SK-N-SH (cell line): ENCODE measurements at places on chromosomes 7 and 10. TPM values are rescaled to one million over a fixed set of nuclear protein-coding genes. Genes with fewer than 3 reads are reported as not detected.

DENND2A gene
- 2.1 and 3.5 TPM in 2 replicates for polyA plus RNA-seq

PDZD7 gene
- 1.9 and 2.3 TPM in 2 replicates for polyA plus RNA-seq

GUSB gene
- polyA plus RNA-seq = 67.6 and 96.9 TPM in 2 replicates

DNA sequence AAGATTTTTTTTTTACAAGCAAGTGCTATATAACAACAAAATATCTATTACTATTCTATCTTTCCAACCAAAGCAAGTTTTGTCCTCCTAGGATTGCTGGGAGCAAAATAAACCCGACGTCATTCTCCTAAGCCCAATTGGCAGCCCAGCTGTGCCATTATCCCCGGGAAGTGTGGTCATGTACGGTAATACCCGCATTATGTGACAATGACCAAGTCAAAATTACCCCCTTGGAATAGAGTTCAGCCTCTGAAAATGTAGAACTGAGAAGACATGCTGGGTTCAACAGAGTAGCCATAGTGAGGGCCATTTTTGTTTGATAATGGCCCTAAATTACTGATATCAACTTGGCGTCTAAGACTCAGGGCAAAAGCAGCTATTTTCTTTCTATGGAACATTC lies 215.5 kb downstream of the LRRTM3 start:
- no peak for DNase-seq
- H3K4me1 ChIP-seq = no peaks in the 10 kb centered on the region
- no peak overlapping the region for H3K4me3 ChIP-seq
- H3K36me3 ChIP-seq = no peaks in the 10 kb centered on the region
- H3K27me3 ChIP-seq = no peaks in the 10 kb centered on the region

DNA sequence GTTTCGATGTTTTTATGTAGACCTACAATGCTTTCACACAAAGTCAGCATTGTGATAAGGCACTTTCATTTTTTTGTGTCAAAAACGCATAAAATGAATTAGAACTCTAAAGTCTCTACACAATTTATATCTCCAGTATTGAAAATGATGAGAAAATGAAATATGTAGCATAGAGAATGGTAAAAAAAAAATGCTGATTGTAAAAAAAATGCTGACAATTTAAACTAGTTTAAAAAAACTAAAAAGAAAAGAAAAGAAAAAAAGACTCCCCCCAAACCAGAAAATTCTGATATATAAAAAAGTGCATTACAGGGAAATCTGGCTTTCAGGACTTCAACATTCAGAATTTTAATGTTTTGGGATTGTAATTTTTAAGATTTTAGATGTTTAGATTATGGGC lies 148.1 kb downstream of the FZD1 start:
- H3K4me1 ChIP-seq = no peaks in the 10 kb centered on the region
- DNase-seq = no peak
- no peak overlapping the region for H3K4me3 ChIP-seq
- no peaks in the 10 kb centered on the region for H3K36me3 ChIP-seq
- no peak overlapping the region for H3K27ac ChIP-seq
- H3K27me3 ChIP-seq = peaks cover 12% of the 10 kb centered on the region; the same call in 1 of the 2 replicates

DNA sequence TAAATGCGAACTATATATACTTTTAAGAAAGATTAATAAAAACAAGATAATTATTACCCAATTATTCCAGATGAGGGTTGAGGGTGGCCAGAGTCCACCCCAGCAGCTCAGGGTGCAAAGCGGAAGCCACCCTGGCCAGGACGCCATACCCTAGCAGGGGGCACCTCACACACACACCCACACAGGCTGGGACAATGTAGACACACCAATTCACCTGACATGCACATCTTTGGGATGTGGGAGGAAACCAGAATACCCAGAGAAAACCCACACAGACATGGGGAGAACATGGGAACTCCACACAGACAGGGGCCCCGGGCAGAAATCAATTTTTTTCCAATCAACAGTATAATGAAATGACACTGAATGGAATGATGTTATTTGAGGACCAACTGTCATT lies 86.0 kb downstream of the RTKN2 start:
- DNase-seq = no peak
- no peaks in the 10 kb centered on the region for H3K27me3 ChIP-seq
- H3K4me3 ChIP-seq = no peak overlapping the region
- H3K27ac ChIP-seq = no peak overlapping the region
- H3K4me1 ChIP-seq = no peaks in the 10 kb centered on the region
- no peaks in the 10 kb centered on the region for H3K36me3 ChIP-seq

DNA sequence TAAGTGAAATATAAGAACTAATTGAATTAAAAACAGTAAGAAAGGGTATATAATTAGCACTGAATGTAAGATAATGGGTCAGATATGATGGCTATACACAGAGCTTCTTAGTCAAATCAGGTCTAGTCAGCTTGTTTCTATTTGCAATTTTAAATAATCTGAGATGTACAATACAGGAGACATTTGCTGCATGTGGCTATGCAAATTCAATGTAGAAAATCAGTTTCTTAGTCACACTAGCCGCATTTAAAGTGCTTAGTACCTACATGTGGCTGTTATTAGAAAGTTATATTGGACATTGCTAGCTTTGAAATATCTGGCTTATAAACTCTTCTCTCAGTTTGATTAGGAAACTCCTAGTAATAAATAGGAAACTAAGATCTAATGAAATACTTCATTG lies 25.3 kb downstream of the CCDC7 start:
- H3K36me3 ChIP-seq = peaks cover 8% of the 10 kb centered on the region; the same call in 1 of the 2 replicates
- no peak overlapping the region for H3K4me3 ChIP-seq
- DNase-seq = no peak
- H3K27ac ChIP-seq = no peak overlapping the region

DNA sequence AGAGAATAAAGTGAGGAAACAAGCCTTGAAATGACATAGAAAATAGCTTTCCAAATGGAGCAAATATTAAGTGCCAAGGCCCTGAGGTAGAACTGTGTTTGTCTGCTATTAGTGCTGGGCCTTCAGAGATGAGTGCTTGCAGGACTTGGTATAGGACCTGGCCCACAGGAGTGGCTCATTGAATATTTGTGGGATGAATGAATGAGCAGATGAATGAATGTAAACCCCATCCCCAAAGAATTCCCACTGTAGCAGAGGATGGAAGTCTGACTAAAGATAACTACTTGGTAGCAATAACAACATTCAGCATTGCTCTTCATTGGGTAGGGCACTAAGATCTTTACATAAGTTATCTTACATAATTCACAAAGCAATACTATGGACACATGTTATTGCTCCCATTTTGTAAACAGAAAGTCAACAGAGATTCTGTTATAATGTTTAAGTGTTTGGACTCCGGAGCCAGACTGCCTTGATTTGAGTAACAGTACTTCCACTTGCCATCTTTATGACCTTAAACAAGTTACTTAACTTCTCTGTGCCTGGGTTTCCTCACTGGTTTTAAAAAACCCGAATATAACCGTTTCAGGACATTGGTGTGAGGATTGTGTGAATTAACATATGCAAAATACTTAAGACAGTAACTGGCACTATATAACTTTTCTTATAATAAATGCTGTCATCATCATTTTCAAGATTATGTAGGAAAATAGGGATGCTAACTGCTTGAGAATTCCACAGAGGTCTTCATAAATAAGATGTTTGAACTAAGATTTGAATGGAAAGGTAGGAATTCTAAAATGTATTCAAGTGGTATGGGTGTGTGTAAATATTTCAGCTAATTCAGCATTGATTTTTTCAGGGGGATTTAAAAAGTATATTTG lies 141.9 kb downstream of the PRKG1 start:
- no peaks in the 10 kb centered on the region for H3K27me3 ChIP-seq
- no peak overlapping the region for H3K4me3 ChIP-seq
- DNase-seq = no peak
